Type B pancreatic cell (in vitro differentiated cells): ENCODE measurements at places on chromosomes 3 and 15. TPM values are rescaled to one million over a fixed set of nuclear protein-coding genes. Genes with fewer than 3 reads are reported as not detected.

GRCh38 chr3:14829811-14830210 lies 11.0 kb downstream of the FGD5 start:
- no peak for DNase-seq

GRM7 gene
- total RNA-seq = 9.9 and 10.8 TPM in 2 replicates

- no peak for DNase-seq
These were observed 537.2 kb upstream of the IL12A start for GRCh38 chr3:159451482-159451881.

PAQR5 gene
- 7.8 and 22.3 TPM in 2 replicates for total RNA-seq

- no peak for DNase-seq
These were observed 53.3 kb downstream of the BTD start for GRCh38 chr3:15654891-15655290.

ROBO2 gene
- total RNA-seq = 8.4 and 22.7 TPM in 2 replicates

ESYT3 gene
- total RNA-seq = 1.6 and 2.0 TPM in 2 replicates

DNA sequence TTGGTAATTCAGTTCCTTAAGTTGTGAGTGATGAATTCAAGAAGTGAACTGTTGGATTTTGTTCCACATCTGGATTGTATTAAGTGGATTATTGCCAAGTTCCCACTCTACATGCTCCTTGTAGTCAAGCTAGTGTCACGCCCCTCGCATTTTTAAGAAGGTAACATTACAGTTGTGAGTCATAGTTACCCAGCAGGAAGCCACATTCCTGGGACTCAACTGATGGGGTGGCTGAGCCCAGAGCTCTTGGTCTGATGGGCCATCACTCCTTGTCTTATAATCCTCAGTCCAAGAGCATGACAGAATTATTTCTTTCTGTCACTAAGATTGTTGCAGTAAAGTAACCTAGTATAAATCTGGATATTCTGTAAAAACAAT lies 102.7 kb downstream of the PTPRG start:
- DNase-seq = no peak

RPSA gene
- 1,264 and 1,454 TPM in 2 replicates for total RNA-seq

BNC1 gene
- 2.4 and 7.0 TPM in 2 replicates for total RNA-seq

- DNase-seq = no peak
These were observed 162.8 kb upstream of the PEX5L start for GRCh38 chr3:180199417-180199995.

GRCh38 chr3:185081521-185081920 lies 71.3 kb downstream of the C3orf70 start:
- DNase-seq = no peak

NGLY1 gene
- total RNA-seq = 34.4 and 38.9 TPM in 2 replicates

DNA sequence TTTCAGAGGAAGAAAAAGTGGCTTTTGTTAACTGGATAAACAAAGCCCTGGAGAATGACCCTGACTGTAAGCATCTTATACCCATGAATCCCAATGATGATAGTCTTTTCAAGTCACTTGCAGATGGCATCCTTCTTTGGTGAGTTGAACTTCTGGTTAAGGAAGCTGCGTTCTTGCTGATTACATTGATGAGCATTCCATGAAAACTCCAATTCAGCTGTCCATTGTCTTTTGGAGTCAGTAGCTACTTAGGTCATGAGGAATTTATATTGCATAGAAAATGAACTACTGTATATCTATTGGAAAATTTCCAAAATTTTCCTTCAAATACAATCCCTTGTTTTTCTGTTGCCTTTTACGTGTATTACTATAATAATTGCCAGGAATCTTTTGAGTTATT lies 47.7 kb upstream of the TRPC1 start:
- DNase-seq = no peak

GRCh38 chr15:64426845-64427465 lies 33.4 kb upstream of the ZNF609 start:
- DNase-seq = no peak

DNA sequence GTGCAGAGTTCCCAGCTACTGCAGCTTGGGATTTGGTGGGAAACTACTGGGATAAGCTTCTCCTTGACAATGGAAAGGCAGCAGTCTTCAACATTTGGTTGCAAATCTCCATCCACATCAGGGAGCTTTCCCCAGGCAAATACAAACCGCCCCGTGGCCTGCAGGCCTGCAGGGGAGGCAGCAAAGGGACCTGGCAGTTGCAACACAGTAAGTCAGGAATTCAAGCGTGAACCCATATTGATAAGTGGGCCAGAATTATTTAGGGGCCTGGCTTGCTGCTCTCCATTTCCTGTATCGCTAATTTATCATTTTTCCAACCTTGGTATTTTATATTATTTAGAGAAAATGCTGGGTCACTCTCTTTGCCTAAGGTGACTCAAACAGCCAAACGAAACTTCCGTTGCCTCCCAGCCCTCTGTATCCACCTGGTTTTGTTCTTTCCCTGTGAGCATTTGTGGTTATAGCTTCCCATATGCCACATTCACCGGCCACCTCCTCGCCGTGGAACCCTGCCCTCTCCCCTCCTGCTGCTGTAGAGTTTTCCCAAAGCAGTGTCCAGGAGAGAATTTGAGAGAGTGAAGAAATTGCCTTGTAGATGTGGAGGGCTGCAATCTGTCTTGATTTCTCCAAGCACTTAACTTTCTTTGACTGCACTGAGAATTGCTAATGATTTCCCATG lies 34.8 kb downstream of the B3GALNT1 start:
- no peak for DNase-seq

- no peak for DNase-seq
These were observed 237.8 kb upstream of the GADL1 start for GRCh38 chr3:31132132-31132769.

CCDC39 gene
- total RNA-seq = 0.41 TPM in 1 of 2 replicates, not detected in the other

DNA sequence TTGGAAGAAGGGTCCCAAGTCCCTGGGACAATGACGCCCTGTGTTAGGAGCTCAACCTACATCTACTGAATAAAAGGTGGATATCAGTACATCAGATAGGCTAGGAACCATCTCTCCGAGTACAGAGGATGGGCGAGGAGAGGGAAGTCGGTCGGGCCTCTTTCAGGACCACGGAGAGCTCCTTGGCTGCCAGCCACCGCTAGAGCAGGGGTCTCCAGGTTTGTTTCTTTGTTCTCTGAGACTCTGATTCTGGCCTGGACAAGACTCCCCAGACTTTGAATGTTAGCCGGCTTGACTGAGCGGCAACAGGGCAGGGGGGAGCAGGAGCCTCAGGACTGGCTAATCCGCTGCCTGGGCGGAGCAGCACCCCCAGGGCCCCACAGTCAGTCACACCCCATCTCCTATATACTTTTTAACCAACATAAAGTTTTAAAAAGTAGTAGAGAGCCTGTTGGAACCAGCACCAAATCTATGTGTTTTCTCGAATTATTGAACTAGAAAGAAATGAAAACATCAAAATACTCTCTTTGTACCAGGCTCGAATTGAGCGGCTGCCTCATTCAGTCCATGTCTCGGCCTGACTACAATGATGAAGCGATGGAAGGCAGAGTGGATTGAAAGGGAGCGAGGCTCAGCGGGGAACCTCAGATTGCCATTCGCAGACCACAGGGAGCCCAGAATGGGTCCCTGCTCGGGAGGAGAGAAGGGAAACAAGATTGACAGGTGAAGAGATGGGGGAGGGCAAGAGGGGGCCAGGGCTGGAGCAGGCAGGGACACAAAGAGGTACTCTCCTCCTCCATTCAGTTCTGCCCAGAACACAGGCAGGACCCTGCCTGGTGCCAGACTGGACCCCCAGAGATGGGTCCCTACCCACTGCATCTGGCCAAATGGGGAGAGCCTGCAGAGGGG lies 131.6 kb downstream of the TPRA1 start:
- DNase-seq = peak; percentile 81

DNA sequence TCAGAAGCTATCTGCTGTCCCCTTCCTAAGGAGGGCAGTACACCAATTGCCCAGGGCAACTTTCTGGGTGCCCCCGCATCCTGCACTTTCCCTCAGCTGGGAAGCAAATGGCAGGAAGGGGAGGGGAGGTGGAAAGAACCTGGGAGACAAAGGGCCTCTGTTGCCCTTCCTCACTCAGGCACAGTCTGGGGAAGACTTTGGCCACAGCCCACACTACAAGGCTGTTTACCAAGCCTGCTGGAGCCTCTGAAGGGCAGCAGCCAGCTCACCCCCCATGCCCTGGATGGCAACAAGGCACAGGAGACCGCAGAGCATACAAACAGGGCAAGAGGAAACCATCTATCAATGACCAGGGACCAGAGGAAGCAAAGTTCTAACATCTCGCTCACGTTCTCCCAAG lies 42.4 kb downstream of the ARRDC4 start:
- no peak for DNase-seq

DNA sequence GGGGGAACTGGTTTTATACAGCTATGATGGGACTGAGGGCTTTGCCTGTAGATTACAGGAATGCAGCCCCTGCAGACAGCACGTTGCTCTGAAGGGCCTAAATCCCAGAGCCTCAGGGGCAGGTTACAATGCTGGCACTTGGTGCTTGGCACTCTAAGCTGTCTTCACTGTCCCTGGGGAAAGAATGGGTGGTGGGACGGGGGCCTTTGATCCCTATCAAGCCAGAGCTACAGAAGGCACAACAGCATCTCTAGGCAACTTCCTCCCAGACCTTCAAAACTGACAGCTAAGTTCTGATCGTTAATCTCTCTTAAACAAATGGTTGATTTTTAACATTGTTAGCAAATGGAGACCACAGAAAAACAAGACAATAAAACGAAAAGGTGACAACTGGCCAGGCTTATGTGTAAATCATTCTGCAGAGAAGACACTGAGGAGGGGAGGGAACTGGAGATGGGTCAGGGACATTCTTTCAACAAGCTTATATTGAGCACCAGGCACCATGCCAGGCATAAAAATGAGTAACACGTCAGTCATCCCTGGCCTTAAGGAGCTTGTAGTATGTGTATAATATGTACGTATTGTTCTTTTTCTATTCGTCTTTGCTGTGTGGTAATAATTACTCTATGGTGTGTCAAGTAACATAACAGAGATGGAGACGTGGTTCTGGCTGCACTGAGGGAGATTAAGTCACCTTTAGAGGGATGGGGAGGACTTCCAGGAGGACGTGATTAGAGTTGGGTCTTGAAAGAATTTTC lies 49.1 kb downstream of the CA12 start:
- no peak for DNase-seq

SLC12A1 gene
- total RNA-seq = 0.05 and 0.53 TPM in 2 replicates

RFTN1 gene
- total RNA-seq = 9.8 and 18.3 TPM in 2 replicates

DNA sequence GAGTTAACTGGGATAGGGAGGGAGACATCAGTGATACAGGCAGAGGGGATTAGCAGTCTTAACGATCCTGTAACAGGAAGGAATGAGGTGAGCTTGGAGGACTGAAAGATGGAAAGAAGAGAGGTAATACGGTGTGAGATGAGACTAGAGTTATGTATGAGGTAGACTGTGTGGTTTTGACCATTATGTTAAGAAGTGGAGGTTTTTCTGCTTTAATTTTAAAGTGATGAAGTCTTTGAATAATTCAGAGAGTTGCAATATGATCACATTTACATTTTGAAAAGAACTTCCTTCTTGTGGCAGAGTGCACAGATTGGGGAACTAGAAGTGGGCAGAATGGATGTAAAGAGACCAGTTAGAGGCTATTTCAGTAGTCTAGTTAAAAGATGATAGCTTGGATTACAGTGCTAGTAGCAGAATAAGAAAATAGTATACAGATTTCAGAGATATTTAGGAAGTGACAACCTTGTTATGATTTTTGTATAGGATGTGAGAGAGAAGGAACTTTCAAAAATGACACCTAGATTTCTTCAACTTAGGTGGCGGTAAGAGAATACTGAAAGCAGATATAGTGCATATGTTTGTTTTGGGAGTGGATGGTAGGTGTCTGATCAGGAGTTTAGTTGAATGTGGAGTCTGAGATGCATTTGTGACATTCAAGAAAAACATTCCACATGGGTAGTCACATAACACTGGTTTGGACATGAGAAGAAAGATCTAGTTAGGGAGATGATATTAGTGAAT lies 40.5 kb downstream of the STT3B start:
- DNase-seq = no peak

TTLL3 gene
- total RNA-seq = 25.8 and 42.2 TPM in 2 replicates

DNA sequence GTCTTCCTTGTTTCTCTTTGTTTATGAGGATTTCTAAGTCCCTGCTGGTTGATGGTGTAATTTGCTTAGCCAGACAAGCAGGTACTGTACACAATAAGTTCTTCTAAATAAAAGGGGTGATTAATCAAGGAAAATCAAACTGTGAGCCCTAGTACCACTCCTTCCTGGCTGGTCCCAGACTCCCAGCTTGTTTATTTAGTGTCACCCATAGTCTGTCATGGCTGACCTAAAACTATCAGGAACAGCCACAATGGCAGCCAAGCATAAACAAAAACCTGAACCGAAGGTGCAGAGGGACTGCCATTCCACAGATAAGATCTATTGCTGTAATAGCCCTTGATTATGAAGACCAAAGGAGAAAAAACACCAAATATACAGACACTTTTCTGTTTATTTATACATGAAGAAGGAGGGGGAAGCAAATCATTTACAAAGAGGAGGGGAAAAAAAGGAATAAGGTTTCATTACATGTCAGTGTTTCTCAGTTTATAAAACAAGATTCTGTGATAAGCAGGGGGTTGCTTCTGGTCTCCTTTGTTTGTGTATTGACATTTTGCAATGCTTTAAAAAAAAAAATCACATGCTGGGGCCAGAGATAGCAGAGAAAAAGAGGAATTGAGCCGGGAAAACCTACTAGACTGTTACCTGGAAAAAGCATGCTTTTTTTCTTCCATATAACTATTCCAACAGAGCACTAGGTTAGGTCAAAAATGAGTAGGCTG lies 182.4 kb upstream of the DPH6 start:
- no peak for DNase-seq

GRCh38 chr3:127822041-127822681 lies at the start of gene MGLL:
TSS of gene MGLL (minus strand) at chr3:127822515. CDS start at chr3:127822318, 197 bp downstream.
- DNase-seq = no peak

FETUB gene
- not detected in 2 replicates for total RNA-seq

- DNase-seq = no peak
These were observed 570.0 kb upstream of the NR2F2 start for GRCh38 chr15:95760508-95760907.

GRCh38 chr15:70062321-70062956 lies 35.3 kb downstream of the TLE3 start:
- DNase-seq = peak; percentile 86

GRCh38 chr15:81843757-81844407 lies 201.9 kb downstream of the MEX3B start:
- no peak for DNase-seq

NEDD4 gene
- 19.6 and 21.1 TPM in 2 replicates for total RNA-seq
